ENCODE measurements at places on chromosomes 3 and 15. TPM values are rescaled to one million over a fixed set of nuclear protein-coding genes. Genes with fewer than 3 reads are reported as not detected.

DNA sequence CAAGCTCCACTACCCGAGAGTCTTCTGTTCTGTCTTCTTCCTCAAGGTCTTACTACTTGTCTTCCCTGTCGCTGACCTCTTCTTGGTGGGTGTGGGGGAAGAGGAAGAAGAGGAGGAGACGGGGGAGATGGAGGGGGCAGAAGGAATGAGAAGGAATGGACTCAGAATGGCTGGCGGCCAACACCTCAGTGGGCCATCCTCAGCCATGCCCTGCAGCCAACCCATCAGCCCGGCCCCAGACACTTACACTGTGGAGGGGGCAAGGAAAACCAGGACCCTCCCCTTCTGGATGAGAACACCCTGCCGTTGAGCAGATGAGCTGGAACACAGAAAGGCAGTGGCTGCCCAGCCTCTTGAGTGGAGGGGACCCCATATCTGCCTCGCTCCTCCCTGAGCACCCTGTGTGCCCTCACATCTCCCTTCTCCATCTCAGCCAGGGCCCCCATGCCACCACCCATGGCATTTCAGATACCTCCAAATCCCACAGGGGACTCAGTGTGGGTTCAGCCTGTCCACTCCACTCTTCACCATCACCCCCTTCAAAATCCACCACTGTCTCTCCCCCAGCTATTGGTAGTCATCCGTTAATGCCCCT lies 45.5 kb upstream of the PRR23E start:
- DNase-seq = no peak

DNA sequence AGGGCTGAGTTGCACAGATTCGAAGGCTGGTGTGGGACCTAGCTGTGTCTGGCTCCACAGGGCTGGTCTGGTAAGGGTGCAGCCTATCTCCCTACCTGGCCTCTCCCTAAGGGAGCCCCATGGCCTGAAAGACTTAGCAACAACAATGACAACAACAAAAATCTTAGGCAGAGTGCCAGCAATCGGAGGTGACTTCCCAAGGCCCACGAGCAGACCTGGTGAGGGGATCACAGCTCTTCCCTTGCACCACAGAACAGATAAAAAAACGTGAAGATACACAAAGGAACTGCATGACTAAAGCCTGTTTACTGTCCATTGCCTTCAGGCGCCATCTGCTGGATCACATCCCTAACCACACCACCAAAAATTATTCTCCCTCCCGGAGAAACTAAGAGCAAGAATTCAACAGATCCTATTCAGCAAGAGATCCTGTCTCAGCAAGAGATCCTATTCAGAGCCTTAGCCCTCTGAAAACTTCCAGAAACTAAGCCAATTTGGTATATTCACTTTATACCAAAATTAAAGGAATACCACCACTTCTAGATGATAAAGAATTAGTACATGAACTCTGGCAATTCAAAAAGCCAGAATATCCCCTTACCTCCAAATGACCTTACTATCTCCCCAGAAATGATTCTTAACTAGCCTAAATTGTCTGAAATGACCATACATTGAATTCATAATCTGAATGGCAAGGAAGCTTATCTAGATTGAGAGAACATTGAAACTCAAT lies 24.1 kb upstream of the OR5K4 start:
- peak; percentile 64 for DNase-seq

- no peak for DNase-seq
Observed at GRCh38 chr3:46537316-46537715, 28.8 kb downstream of the LRRC2 start.

- DNase-seq = no peak
Observed at GRCh38 chr15:98794748-98795147, 146.4 kb downstream of the IGF1R start.

DNA sequence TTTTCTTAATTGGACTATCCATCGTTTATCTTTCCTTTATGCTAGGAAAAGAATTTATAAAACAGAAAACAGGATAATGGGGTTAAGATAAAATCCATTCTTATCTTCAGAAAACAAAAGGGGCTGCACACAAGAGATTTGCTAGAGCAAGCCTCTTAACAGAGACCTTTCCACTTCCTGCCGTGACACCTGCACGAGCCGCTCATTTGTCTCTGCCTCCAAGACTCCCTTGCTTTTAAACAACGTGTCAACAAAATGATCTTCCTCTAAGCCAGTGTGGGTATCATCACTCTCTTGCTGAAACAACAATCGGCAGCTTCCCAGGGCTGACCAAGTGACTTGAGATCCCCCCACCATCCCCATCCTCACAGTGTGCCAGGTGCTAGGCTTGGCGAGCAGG lies 33.1 kb downstream of the GABRB3 start:
- DNase-seq = no peak

DNA sequence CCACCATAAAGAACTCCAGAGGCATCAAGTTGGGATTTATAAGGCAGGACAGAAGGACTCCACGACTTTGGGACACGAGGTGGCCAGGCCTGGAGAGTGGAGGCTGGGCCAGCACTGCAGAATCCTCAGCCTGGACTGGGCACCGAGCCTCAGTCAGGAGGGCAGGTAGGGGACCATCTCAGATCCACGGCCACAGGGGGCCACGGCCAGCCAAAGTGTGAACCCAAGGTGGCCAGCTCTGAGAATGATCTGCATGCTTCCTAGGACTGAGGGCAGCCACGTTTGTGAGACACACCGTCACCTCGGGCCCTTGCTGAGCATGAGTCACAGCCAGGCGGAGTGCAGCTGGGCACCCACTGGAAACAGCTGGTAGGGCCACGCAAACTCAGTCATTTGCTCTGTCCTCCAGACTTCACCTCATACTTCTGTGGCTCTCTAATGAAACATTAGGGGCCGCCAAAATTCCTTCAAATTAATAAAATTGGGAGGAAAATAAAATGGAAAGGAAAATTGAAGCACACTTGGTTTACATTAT lies 65.8 kb downstream of the CTNNB1 start:
- peak; percentile 17 for DNase-seq

DNA sequence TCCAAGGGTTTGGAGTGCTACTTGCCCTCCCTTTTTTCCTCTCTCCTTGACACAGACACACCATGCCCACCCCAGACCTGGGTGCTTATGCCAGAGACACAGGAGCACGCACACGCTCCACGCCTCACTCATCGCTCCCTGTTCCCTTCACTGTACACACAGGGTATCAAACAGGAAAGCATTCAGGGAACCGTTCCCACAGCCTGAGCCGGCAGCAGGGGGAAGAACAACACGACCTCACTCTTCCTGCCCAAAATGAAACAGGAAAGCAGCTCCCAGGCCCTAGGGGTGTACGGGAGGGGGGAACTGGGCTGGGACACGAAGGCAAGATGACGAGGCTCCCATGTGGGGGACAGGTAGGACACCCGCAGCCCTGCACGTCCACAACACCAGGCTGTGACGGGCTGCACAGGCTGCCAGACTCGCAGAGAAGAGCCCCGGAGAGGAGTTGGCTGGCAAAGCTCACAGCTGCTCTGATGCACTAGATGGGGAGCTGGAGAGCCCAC lies 11.2 kb downstream of the DLL4 start:
- DNase-seq = no peak

GRCh38 chr3:169324452-169324785 lies 339.1 kb downstream of the MECOM start:
- DNase-seq = no peak

- no peak for DNase-seq
Observed at GRCh38 chr15:55195996-55196395, 745 bp downstream of the RSL24D1 start.

DNAJA4 gene
- total RNA-seq = 16.0 TPM

MYO5C gene
- total RNA-seq = 23.4 TPM

PLCH1 gene
- total RNA-seq = 1.9 TPM

KCNMB2 gene
- total RNA-seq = not detected

SH3GL3 gene
- not detected for total RNA-seq

LDHAL6B gene
- total RNA-seq = not detected
